ENCODE measurements at places on chromosomes 2 and 18. TPM values are rescaled to one million over a fixed set of nuclear protein-coding genes. Genes with fewer than 3 reads are reported as not detected.

DNA sequence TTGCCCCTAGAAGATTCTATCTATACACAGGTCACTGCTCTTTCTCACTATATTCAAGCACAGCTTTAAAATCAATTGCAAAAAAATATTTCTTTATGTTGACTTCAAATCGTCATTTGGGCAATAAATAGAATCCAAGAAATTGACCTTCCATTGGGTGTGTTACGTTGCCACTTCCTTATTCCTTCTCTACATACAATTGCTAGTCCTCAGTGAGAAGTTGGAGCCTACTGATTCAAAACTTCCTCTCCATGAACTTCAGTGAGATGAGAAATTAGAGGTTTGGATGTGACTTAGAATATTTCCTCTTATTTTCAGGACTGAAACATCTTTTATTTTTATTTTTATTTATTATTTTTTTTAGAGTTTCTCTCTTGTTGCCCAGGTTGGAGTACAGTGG is 40.3 kb downstream of the PMAIP1 start:
- no peak for DNase-seq

The ABHD1 gene
- total RNA-seq = 0.78 TPM

- no peak for DNase-seq
Observed at GRCh38 chr2:215843579-215843978, 169.8 kb downstream of the MREG start.

The STPG4 gene
- not detected for total RNA-seq

DNA sequence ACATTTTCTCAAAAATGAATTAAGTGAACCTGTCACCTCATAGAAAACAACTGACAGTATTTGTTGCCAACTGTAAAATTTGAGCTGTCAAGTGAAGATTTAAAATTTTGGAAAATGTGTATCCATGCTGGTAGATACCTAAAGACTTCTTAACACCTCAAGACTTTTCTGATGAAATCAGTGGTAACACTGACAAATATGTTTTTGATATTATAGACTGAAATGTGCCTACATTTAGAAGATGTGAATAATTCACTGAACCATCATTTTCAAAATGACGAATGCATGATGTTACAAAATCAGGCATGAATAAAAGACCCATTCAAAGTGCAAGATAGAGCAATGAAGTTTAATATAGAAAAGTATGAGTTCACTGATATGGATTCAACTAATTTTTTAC is 51.5 kb upstream of the ASPRV1 start:
- DNase-seq = no peak

The CHST9 gene
- 3.6 TPM for total RNA-seq

- no peak for DNase-seq
Observed at GRCh38 chr2:132668987-132669907, 758 bp downstream of the LYPD1 start.

GRCh38 chr18:79784965-79785770 is 12.6 kb upstream of the KCNG2 start:
- no peak for DNase-seq

The PIGN gene
- total RNA-seq = 55.7 TPM

The RESP18 gene
- total RNA-seq = not detected

- no peak for DNase-seq
Observed at GRCh38 chr2:48233005-48233404, 296.9 kb upstream of the STON1 start.

The TUBA3D gene
- not detected for total RNA-seq

- DNase-seq = no peak
Observed at GRCh38 chr2:200367155-200367554, 60.7 kb downstream of the SPATS2L start.

GRCh38 chr2:100820523-100821254 is 750 bp downstream of the NPAS2 start:
- no peak for DNase-seq

DNA sequence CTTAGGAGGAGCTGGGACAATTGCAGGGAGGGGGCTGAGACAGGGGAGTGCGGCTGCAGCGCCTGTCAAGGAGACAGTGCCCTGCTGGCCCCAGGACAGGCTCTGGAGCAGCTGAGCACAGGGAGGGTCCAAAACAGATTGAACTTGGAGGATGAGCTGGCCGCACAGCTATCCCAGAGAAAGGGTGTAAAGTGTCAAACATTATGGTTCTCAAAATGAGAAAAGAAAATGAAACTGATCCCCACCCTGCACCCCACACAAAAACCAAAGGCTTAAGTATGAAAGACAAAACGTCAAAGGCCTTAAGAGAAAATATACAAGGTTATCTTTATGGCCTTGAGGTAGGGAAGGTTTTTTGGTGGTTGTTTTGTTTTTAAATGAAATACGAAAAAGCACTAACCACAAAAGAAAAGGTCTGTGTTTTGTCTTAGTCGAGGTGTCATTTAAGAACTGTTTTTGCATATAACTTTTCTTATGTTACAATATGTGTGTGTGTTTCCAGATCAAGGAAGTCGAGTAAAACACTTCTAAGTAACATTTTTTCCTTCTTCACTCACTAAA is 111.8 kb downstream of the HDAC4 start:
- no peak for DNase-seq

- DNase-seq = no peak
Observed at GRCh38 chr2:219197388-219197787, 9.2 kb upstream of the ZFAND2B start.

The NT5DC4 gene
- total RNA-seq = not detected

- DNase-seq = no peak
Observed at GRCh38 chr18:25298853-25299274, 53.1 kb downstream of the ZNF521 start.

The CABYR gene
- total RNA-seq = 6.7 TPM

- DNase-seq = no peak
Observed at GRCh38 chr18:10477863-10478260, 23.4 kb downstream of the APCDD1 start.

- DNase-seq = no peak
Observed at GRCh38 chr18:36066686-36067054, 689 bp downstream of the RPRD1A start.

The SIX3 gene
- total RNA-seq = not detected
